Right ventricle myocardium inferior (tissue), 1 donor: ENCODE measurements at places on chromosomes 2 and 18. TPM values are rescaled to one million over a fixed set of nuclear protein-coding genes. Genes with fewer than 3 reads are reported as not detected.

- DNase-seq: no peak
These were observed 167.2 kb upstream of the REV1 start for GRCh38 chr2:99656994-99657393.

The FOXD4L1 gene
- total RNA-seq: not detected

The NGEF gene
- total RNA-seq: 0.51 TPM

DNA sequence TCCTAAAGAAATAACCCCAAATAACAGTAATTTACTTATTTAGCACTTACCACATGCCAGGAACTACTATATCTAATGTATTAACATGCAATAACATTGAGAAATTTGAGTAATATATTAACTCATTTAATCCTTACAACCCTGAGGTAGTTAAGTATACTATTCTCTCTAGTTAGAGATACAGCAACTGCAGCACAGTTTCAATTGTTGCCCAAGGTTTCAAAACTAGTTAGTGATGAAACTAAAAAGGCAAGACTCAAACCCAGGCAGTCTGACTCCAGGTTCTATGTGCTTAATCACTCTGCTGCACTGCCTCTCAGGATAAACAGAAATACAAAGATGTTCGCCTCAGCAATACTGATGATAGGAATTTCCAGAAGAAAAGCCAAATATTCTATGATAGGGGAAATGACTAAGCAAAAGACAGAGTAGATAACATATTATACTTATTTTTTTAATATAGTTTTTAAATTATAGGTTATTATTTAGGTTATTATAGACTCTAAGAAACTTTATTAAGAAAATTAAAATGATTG lies 88.0 kb downstream of the SS18 start:
- DNase-seq: no peak

GRCh38 chr18:46630160-46630559 lies 26.9 kb downstream of the LOXHD1 start:
- no peak for DNase-seq

DNA sequence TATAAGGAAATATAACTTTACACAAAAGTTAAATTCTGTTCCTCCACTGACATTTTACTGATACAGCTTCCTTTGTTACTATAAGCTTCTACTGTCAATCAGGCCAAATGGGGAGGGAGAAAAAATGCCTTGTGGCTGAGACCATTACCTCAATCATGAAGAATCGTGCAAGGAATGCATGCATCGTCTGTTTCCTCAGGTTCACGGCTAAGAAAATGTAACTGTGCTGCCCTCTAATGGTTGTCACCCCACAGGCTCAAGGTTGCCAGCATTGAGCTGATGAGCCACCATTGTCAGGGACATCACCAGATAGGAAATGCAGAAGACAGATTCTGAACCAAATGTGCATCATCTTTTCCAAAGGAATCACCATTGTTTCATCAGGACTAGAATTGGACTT lies 426.9 kb downstream of the CDH2 start:
- no peak for DNase-seq

The LYPD6 gene
- 0.14 TPM for total RNA-seq

The INHA gene
- 1.9 TPM for total RNA-seq

DNA sequence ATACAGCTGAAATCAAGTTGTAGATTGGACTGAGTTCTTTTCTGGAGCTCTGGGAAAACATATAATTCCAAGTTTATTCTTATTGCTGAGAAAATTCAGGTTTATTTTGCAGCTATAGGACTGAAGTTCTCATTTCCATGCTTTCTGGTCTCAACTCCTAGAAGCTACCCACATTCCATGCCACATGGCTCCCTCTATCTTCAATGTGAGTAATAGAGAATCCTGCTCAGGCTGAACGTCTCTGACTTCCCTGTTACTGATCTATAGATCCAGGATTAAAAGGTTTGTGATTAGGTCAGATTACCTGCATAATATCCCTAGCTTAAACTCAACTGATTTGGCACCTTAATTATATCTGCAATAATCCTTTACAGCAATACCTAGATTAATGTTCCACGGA lies 453.8 kb upstream of the MC4R start:
- DNase-seq: no peak

DNA sequence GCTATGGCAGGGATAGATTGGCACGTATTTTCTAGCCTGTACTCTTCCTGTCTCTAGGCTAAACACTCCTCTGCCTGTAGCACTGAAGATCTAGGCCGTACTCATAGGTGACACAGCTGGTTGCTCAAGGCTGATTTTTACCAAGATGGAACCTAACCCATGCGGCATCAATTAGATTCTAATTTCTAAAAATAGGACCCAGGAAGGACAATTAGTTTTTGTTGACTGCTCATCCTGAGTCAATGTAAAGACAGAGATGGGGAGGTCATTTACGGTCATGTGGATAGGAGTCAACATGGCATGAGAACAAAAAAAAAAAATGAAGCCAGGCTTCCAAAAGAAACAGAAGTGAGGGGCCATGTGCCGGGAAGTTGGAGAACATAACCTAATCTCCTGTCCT lies 360.7 kb upstream of the ETAA1 start:
- DNase-seq: no peak

The AMER3 gene
- total RNA-seq: not detected

DNA sequence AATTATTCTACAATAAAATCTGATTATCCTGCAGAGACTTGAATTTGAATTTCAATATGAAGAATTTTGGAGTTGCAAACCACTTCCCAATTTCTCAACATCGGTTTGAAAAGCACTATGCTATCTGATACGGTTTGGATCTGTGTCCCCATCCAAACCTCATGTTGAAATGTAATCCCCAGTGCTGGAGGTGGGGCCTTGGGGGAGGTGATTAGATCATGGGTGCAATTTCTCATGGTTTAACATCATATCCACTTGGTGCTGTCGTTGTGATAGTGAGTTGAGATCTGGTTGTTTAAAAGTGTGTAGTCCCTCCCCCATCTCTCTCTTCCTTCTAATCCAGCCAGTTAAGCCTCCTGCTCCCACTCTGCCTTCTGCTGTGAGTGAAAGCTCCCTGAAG lies 205.7 kb downstream of the NBAS start:
- DNase-seq: no peak

DNA sequence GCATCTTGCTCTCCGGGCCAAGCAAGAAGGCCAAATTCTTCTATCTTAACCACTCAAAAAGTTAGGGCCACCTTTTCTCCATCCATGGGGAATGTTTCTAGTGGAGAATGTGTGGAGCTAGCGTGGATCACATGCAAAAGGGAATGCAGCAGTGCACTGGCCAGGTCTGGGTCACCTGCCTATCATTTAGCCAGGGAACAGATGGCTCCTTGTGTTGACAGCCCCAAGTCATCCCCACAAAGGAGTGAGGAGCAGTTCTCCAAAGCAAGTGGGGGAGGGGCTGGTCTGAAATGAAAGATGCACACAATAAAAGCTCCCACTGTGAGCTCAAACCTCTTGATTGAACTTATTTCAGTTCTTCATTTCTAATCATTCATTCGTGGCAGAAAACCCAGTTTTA lies 19.1 kb downstream of the EPB41L3 start:
- DNase-seq: no peak

The TEKT4 gene
- 0.16 TPM for total RNA-seq

DNA sequence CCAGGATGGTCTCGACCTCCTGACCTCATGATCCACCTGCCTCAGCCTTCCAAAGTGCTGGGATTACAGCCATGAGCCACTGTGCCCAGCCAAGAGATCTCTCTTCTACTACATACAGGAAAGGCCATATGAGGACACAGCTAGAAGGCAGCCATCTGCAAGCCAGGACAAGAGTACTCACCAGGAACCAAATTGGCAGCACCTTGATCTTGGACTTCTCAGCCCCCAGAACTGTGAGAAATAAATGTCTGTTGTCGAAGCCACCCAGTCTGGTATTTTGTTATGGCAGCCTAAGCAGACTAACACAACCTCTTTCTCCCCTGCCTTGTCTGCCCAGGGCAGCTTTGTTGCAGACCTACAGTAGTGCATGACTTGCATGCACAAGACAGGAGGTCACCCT lies 211.3 kb upstream of the HAAO start:
- DNase-seq: no peak

DNA sequence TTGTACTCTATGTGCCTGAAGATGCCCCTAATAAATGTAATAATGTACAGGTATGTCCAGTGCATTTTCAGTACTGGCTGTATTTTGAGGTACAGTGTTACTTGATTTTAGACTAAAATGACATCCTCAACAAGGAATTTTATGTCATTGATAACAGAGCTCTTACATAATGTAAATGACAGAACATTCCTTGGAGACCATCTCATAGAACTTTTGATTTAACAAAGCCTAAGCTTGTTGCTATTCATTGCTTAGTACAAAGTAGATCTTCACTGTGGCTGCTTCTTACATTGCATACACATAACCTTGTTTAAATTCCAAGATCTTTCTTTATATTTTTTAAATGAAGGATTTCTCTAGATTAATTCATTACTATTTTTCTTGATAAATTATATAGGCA lies 24.1 kb downstream of the DYNC1I2 start:
- DNase-seq: no peak

- no peak for DNase-seq
These were observed 148.5 kb upstream of the GYPC start for GRCh38 chr2:126507425-126507911.

DNA sequence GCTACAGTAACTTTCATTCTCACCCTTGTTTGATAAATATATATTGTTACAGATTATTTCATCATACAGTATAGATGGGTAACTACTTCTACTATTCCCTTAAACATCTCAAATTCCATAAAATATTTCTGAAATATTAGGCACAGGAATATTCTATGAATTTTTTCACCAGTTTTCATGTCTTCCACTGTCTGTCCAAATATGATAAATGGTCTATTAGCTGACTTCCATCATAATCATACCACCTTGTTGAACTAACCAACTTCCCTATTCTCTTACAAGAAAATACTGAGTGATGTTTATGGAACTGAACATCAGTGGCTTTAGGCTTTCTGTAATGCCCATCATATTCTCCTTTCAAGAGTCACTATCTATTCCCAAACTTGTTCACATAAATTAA lies 82.4 kb downstream of the TRAPPC8 start:
- no peak for DNase-seq

DNA sequence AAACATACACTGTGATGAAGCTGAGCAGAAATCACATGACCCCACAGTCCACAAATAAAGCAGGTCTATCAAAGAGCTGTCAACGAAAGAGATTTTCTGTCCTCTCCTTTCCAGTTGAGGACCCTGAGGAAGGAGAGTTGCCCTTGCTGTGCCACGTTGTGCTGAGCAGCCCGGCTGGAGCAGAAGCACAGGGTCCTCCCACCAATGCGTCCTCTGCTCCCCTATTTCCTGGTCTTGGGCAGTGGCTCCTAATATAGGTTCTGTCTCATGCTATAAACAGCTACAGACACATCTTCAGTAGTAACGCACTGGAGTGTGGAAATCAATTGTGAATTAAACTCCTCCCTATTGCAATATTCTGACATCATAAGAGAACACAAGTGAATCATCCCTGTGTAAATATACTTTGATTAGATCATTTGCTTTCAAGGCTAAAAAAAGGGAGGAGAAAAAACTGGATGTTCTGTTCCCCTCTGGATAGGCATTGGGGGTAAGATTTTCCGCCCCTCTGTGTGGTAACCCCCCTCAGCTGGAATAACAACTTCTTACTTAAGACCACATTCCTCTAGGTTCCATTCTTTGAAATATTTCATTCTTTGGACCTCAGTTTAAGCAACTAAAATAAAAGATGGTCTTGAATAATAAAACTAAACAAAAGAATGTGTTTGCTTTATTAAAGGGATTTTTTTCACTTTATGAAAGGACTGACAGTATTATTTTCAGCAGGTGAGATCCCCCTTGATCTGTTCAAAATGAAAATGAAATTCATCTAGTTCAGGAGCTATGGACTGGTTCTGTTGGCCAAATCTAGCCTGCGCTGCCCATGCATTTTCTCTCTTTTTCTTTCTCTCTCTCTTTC lies 8.3 kb upstream of the RHOB start:
- no peak for DNase-seq

DNA sequence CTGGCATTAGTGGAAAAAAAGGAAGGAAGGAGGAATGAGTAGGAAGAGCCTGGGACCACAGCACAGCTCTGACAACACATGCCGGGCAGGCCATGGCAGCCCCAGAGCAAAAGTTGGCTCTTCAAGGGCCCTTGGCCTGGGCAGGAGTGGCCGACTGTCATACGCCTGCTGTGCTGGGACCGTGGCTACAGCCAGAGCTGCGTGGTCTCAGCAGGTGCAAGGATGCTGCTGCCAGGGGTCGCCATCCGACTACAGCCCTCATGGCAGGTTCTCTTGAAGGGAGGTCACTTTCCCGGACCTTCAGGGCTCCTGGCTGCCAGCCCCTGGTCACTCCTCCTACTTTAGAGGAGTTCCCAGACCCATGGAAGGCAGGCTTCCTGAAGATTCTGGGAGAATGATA lies 109.9 kb downstream of the ARL4C start:
- no peak for DNase-seq

The WNT10A gene
- not detected for total RNA-seq
